Cardiac septum (tissue), 1 donor: ENCODE measurements at places on chromosomes 6 and 20. TPM values are rescaled to one million over a fixed set of nuclear protein-coding genes. Genes with fewer than 3 reads are reported as not detected.

MEP1A gene
- total RNA-seq, result not detected

TOMM6 gene
- total RNA-seq, result 127 TPM

OXT gene
- total RNA-seq, result not detected

FILIP1 gene
- 183 TPM for total RNA-seq

BMP6 gene
- 2.9 TPM for total RNA-seq

ENPP1 gene
- 3.3 TPM for total RNA-seq

NINL gene
- 1.4 TPM for total RNA-seq

KCNK16 gene
- total RNA-seq, result not detected
